ENCODE measurements at places on chromosomes 3 and 15.

DNA sequence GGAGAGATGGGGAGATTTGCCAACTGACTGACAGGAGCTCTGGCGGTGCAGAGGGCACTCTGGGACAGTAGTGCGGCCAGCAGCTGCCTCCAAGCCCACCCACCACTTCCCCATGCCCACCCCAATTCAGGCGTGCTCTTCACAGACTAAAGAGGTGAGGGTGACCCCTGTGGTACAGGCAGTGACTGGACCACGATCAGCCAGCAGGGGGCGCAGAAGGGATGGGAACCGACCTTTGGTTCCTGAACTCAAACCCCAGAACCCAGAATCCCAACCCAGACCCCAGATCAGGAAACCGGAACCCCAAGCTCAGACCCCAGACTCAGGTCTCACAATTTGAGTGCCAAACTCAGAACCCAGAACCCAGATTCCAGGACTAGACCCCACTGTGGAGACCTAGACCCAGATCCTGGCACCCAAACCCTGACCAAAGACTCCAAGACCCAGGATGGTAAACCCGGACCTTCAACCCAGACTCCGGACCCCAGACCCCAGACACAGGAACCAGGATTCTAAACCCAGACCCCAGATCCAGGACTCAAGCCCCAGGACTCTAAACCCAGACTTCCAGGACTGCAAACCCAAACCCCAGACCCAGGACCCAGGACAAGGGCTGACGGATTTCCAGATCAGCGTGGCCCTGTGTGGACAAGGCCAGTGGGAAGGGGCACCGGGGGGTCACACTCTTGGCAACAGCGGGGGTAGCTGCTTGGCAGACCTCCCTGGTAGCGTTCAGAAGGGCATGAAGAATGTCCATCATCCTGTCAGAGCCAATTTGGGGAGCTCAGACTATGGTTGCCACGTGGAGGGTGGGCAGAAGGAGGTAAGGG, 3.7 kb upstream of the MYL3 start:
- DNase-seq = no peak

- no peak for DNase-seq
Measured at GRCh38 chr3:47261301-47261700, 21.3 kb downstream of the KIF9 start.

DNA sequence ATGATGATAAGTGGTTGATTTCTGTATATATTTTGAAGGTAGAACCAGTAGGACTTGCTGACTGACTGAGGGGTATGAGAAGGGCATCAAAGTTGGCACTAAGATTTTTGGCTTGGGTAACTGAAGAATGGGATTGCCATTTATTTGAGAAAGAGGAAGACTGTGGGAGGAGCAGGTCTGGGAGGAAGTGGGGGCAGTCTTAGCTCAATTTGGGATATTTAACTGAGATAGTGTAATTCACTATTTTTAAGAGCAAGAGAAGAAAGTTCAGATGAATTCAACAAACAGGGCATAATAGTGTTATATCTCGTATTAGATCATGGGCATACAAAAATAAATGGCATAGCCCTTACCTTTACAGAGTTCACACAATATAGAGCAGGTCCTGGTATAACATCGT, 1.7 kb downstream of the BUB1B start:
- DNase-seq = no peak

GRCh38 chr3:29899021-29899420, 618.1 kb downstream of the RBMS3 start:
- no peak for DNase-seq

GRCh38 chr3:51391566-51392354, 675 bp downstream of the RBM15B start:
- DNase-seq = no peak

- peak; percentile 80 for DNase-seq
Measured at GRCh38 chr3:185983495-185984141, 45.8 kb upstream of the TRA2B start.

DNA sequence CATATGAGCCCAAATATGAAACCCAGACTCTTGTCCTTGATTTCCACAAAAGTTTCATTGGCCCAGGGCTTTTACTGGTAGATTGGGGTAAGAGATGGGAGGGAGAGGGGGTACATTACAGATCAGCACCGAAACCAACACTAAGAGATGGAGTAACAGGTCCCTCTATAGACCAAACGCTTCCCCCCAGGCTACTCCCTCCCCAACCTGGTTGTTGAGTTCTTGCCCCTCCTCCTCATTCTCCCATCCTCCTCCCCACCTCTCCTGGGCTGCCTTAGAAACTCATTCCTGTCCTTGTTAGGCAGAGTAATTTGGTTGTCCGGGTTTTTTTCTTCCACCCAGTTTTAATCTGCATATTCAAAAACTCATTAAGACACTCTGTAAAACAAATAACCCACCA, 74.1 kb downstream of the MESD start:
- DNase-seq = peak; percentile 79
